Lung (tissue), 17 donors: ENCODE measurements at places on chromosomes 3 and 15. TPM values are rescaled to one million over a fixed set of nuclear protein-coding genes. Genes with fewer than 3 reads are reported as not detected.

DNA sequence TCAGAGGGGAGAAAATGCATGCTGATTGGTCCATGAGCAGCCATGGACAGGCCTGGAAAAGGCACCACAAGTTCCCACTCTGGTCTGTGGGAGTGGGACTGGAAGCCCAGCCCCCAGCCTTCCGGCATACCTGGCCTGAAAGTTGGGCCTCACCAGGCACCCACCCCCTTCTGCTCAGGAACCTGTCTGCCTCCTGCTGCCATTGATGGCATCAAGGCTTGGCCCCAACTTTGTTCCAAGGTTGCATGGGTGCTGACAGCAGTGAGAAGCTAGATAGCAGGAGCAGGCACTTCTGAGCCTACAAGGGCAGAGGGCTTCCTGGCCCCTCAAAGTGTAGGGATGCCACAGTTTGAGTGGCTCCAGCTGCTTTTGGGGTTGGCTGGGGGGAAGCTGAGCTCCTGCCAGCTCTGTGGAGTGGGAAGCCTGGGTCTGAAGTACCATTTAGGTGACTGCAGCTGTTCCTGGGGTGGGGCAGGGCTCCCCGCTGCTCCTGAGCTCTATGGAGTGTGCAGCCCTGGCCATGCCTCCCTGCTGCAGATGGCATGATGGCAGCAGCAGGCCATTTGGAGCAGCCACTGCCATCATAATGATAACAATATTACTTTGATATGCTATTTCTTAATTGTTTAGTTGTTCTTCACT lies 1054.1 kb upstream of the GBE1 start:
- no peaks in the 10 kb centered on the region for H3K36me3 ChIP-seq
- H3K4me1 ChIP-seq: no peaks in the 10 kb centered on the region
- no peak overlapping the region for H3K4me3 ChIP-seq
- DNase-seq: no peak
- no peak overlapping the region for H3K27ac ChIP-seq

ZNF501 gene
- 6.8 TPM for total RNA-seq

XCR1 gene
- total RNA-seq: 0.43 TPM

ROBO2 gene
- 72.4 TPM for total RNA-seq

- H3K27ac ChIP-seq: peak within 1 kb of the TSS; percentile 43
- peaks cover 2% of the 10 kb centered on the region for H3K4me1 ChIP-seq
- no peaks in the 10 kb centered on the region for H3K27me3 ChIP-seq
- no peaks in the 10 kb centered on the region for H3K36me3 ChIP-seq
- peak; percentile 35 for DNase-seq
- no peak within 1 kb of the TSS for H3K4me3 ChIP-seq
These were observed at the start of gene ANKRD28 for GRCh38 chr3:15797642-15798303. TSS of gene ANKRD28 (minus strand) at chr3:15797979. CDS start at chr3:15796521, 1,458 bp downstream.

DNA sequence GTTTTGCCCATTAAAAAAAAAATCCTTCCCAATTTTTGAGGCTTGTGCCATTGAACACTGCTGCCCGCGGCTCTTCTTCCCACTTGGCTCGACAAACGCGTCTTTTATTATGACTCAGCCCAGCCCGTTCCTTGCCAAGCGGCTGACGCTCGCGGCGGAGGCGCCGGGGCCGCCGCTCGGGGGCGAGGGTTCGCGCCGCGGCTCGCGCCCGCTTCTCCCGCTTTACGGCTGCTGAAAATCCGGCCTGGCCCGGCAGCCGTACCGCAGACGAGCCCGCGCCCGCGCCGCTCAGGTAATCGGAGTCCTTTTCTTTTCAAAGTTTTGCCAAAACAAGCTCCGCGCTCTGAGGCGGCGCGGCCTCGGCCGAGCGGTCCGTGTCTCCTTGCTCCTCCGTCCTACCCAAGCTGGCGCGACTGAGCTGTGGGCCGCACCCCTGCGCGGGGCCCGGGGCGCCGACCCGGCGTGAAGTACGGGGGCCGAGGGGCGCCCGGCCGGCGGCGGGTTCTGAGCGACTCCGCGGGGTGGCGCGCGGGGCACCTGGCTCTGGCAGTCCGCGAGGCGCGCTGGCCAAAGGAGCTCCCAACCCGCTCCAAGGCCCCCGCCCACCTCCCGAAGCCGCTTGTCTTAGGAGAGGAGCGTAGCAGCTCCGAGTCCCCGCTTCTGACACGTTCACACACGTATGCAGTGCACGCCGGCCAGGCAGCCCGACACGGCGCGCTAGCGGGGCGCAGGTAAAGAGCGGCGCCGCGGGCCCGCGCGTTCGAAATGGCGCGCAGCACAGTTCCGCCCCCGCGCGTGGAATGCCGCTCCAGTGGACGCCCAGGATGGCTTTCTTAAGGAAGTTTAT lies 418.2 kb upstream of the NAALADL2 start:
- peak overlapping the region; percentile 92 for H3K4me3 ChIP-seq
- DNase-seq: peak; percentile 94
- no peaks in the 10 kb centered on the region for H3K36me3 ChIP-seq
- H3K27ac ChIP-seq: peak overlapping the region; percentile 99
- no peaks in the 10 kb centered on the region for H3K27me3 ChIP-seq

SLC15A2 gene
- 48.2 TPM for total RNA-seq

- no peak overlapping the region for H3K4me3 ChIP-seq
- no peak for DNase-seq
- H3K27me3 ChIP-seq: no peaks in the 10 kb centered on the region
- no peak overlapping the region for H3K27ac ChIP-seq
- H3K4me1 ChIP-seq: no peaks in the 10 kb centered on the region
- H3K36me3 ChIP-seq: no peaks in the 10 kb centered on the region
These were observed 13.1 kb upstream of the ZBTB38 start for GRCh38 chr3:141355242-141355641.

NR2E3 gene
- 0.26 TPM for total RNA-seq

- H3K4me1 ChIP-seq: no peaks in the 10 kb centered on the region
- no peaks in the 10 kb centered on the region for H3K36me3 ChIP-seq
- no peak overlapping the region for H3K4me3 ChIP-seq
- DNase-seq: no peak
These were observed 45.1 kb upstream of the FGD5 start for GRCh38 chr3:14773691-14774128.

DNA sequence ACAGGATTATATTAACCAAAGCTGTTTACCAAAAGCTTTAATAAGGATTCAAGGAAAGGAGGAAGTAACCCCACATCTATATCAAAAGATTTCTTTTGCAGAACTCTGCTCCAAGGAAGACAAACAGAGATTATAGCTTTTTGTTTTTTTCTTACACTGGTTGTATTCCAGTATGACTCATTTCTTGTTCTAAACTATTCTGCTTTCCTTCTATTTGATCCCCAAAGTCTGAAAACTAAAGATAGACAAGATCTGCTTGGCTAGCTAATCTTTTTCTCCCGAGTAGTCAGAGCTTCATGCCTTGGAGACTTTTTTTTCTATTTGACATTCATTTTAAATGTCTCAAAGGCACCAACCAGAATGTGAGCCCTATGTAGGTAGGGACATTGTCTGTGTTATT lies 36.8 kb upstream of the FRMD5 start:
- no peaks in the 10 kb centered on the region for H3K4me1 ChIP-seq
- no peaks in the 10 kb centered on the region for H3K36me3 ChIP-seq
- no peak for DNase-seq
- no peaks in the 10 kb centered on the region for H3K27me3 ChIP-seq
- no peak overlapping the region for H3K27ac ChIP-seq

SIDT1 gene
- total RNA-seq: 5.0 TPM

GRCh38 chr15:91849749-91850161 lies 3.8 kb upstream of the SLCO3A1 start:
- peaks cover 9% of the 10 kb centered on the region for H3K4me1 ChIP-seq
- no peak overlapping the region for H3K27ac ChIP-seq
- H3K4me3 ChIP-seq: no peak overlapping the region

GRCh38 chr15:63950911-63951481 lies 95.3 kb downstream of the DAPK2 start:
- H3K4me1 ChIP-seq: no peaks in the 10 kb centered on the region
- no peaks in the 10 kb centered on the region for H3K27me3 ChIP-seq
- H3K4me3 ChIP-seq: no peak overlapping the region

C3orf70 gene
- total RNA-seq: 3.0 TPM

DNA sequence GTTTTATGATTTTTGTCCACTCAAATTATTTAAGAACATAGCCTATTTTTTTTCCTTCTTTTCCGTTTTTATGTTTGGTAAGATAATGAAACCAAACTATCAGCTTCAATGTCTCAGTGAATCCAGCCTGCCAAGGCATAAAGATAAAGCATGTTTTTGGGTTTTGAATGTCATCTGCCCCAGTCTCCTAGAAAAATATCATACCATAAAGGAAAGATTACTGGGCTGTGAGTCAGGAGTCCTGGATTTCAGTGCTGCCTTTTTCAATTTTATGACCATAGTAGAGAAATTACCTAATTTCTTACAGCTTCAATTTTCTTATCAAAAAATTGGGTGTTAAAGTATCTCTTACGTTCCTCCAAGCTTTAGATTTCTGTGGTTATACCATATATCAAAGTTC lies 87.5 kb downstream of the GAP43 start:
- no peak overlapping the region for H3K27ac ChIP-seq
- no peaks in the 10 kb centered on the region for H3K4me1 ChIP-seq
- H3K27me3 ChIP-seq: no peaks in the 10 kb centered on the region
- no peak overlapping the region for H3K4me3 ChIP-seq
- H3K36me3 ChIP-seq: no peaks in the 10 kb centered on the region

ROBO1 gene
- total RNA-seq: 26.7 TPM

GRCh38 chr3:60198179-60198720 lies 1053.0 kb downstream of the FHIT start:
- DNase-seq: no peak
- no peaks in the 10 kb centered on the region for H3K27me3 ChIP-seq
- H3K4me3 ChIP-seq: no peak overlapping the region
- H3K4me1 ChIP-seq: no peaks in the 10 kb centered on the region

ATP13A4 gene
- total RNA-seq: 202 TPM

DNA sequence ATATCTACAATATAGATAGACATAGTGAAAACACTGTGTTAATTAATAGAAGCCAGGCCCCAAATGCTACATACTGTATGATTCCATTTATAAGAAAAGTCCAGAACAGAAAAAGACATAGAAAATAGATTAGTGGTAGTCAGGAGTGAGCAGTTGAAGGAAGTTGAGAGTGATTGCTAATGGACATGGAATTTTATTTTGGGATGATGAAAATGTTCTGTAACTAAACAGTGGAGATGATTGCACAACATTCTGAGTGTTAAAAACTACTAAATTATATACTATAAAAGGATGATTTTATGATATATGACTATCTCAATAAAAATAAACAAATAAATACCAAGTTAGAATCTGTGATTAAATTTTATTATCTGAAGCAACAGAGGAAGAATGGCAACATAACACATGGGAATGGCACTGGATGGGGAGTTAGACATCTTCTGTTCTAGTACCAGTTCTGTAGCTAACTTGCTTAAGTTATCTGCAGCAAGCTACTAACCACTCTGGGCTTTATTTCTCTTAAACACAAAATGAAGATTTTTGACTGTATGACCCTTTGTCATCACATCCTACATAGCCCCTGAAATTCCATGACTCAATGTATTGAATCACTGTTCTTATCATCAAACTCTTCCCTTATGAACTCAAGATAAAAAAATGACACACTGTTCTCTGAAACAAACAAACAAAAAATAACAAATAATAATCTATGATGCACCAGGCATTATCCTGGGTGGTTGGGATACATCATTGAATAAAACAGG lies 612.7 kb downstream of the TBL1XR1 start:
- no peak for DNase-seq
- no peak overlapping the region for H3K4me3 ChIP-seq
- H3K36me3 ChIP-seq: no peaks in the 10 kb centered on the region

DNA sequence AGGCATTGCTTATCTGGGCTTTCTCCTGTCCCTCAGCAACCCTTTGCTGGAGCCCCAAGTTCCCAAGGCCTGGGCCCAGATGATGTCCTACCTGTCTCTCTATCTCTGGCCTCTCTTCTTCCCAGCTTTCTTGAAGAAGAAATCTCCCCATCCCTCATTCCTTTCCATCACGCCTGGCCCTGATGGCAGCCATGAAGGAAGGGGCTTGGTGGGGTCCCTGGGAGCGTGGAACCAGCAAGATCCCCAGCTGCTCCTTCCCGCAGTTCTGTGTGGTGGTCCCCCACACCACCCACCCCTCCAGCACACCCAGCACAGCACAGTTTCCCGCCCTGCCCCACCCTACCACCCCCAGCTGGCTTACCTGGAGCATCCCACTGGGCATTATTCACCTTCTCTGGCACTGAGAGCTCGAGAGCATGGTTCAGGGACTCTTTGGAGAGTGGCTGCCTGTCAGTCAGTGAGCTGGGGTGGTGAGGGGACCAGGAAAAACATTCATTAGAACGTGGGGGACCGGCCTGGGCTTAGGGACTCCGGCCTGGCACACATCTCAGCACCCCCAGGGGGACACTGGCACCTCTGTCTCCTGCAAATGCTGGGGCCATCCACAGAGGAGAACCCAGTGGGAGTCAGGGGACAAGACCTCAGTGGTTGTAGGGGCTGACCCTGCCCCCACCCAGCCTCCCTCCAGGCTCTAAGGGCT lies 26.6 kb downstream of the ACSBG1 start:
- H3K27me3 ChIP-seq: no peaks in the 10 kb centered on the region
- H3K27ac ChIP-seq: no peak overlapping the region

SCAMP2 gene
- 51.2 TPM for total RNA-seq

DNA sequence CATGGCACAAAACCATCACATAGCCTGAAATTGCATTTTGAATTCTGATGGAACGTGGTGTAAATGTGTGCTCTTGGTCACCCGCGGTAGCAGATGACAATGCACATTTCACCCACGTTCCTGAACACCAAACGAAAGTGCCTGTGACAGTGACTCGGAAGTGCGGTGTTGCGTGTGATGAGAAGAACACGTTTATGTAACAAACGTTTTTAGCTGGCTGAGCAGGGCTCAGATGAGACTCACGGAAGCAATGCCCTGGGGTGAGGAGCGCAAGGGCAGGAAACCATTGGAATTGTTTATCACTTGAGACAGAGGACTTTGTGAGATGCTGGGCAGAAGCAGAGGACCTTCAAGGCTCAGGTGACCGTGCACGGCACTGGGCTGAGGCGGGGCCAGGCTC lies 449.2 kb upstream of the CFAP20DC start:
- no peaks in the 10 kb centered on the region for H3K4me1 ChIP-seq
- no peak overlapping the region for H3K27ac ChIP-seq
- no peak overlapping the region for H3K4me3 ChIP-seq
- no peaks in the 10 kb centered on the region for H3K36me3 ChIP-seq
- no peaks in the 10 kb centered on the region for H3K27me3 ChIP-seq
- DNase-seq: no peak

GRCh38 chr3:182527745-182528144 lies 265.6 kb upstream of the ATP11B start:
- H3K4me3 ChIP-seq: no peak overlapping the region
- H3K36me3 ChIP-seq: no peaks in the 10 kb centered on the region
- no peak overlapping the region for H3K27ac ChIP-seq
- H3K4me1 ChIP-seq: no peaks in the 10 kb centered on the region

GRCh38 chr3:40086890-40087883 lies 222.3 kb upstream of the EIF1B start:
- H3K4me1 ChIP-seq: peaks cover 4% of the 10 kb centered on the region
- H3K36me3 ChIP-seq: no peaks in the 10 kb centered on the region
- H3K27me3 ChIP-seq: peaks cover 3% of the 10 kb centered on the region
- no peak overlapping the region for H3K27ac ChIP-seq
- peak; percentile 77 for DNase-seq

GRCh38 chr3:128011140-128011539 lies 41.1 kb upstream of the SEC61A1 start:
- peaks cover 5% of the 10 kb centered on the region for H3K4me1 ChIP-seq
- no peaks in the 10 kb centered on the region for H3K27me3 ChIP-seq
- H3K27ac ChIP-seq: no peak overlapping the region
- H3K36me3 ChIP-seq: no peaks in the 10 kb centered on the region
- peak; percentile 66 for DNase-seq
- H3K4me3 ChIP-seq: no peak overlapping the region

B3GNT5 gene
- total RNA-seq: 43.1 TPM
